ENCODE measurements at places on chromosomes 1 and 21. TPM values are rescaled to one million over a fixed set of nuclear protein-coding genes. Genes with fewer than 3 reads are reported as not detected.

FCER1G gene
- total RNA-seq, result 1.1 TPM

CORT gene
- total RNA-seq, result not detected

ERICH3 gene
- not detected for total RNA-seq

GRCh38 chr1:236938760-236939159, 65.5 kb downstream of the MT1HL1 start:
- DNase-seq, result no peak

- DNase-seq, result no peak
Measured at GRCh38 chr21:41000838-41001237, 153.9 kb upstream of the DSCAM start.

DNA sequence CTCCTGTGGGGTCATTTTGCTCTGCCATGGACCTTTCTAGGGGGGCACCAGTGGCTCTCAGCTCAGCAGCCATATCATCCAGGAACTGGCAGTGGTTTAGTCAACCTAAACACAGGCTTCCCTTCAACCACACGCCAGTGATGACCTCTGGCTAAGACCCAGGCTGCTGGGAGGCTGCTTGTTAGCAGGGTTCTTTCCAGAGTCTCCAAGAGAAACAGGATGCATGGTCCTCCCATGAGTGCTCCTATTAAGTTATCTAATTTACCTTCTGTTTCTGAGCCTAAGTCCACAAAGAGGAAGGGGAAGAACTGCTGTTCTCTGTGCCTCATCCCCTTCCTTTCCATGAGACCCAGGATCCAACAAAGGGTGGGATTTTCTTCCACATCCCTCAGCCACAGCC, 137.3 kb upstream of the PLXNA2 start:
- no peak for DNase-seq

GRCh38 chr1:60989749-60990713, 92.3 kb upstream of the NFIA start:
- DNase-seq, result no peak

- DNase-seq, result no peak
Measured at GRCh38 chr21:36039861-36040260, 20.5 kb downstream of the SETD4 start.
